ENCODE measurements at places on chromosomes 11 and 22. TPM values are rescaled to one million over a fixed set of nuclear protein-coding genes. Genes with fewer than 3 reads are reported as not detected.

DNA sequence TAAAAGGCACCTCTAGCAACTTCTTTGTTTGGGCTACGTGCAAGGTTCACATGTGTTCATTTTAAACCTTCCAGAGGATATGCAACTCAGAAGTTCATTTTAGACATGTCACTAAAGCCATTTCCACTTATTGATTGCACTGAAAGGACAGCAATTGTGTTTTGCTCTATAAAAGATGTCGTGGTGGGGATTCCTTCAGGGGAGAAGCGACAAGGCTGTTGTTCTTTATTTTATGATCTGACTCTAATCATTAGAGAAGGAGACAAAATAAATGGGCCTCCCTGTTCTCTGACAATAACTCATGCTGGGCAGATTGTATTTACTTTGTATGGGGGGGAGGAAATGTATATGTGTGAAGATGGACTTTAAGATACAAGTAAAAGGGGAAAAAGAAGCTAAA, 370.1 kb upstream of the ARHGAP42 start:
- no peak for DNase-seq

- no peak for DNase-seq
These were observed 752.8 kb downstream of the OPCML start for GRCh38 chr11:132779497-132779896.

DNA sequence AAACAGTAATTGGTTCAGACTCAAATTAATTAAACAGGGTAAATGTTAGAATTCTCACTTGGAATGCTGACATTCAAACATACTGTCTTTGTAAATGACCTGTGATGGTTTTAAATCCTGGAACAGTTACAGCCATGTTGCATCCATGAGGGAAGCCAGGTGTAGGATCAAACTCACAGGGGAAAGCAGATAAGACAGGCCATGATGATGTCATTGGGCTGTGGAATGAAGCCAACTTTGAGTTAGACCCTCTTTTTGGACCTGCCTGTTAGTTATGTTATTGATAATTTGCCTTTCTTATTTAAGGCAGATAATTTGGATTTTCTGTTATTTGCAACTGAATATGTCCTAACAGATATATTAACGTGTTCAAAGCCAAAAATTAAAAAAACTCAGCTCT, 39.3 kb upstream of the ABTB2 start:
- no peak for DNase-seq

DNA sequence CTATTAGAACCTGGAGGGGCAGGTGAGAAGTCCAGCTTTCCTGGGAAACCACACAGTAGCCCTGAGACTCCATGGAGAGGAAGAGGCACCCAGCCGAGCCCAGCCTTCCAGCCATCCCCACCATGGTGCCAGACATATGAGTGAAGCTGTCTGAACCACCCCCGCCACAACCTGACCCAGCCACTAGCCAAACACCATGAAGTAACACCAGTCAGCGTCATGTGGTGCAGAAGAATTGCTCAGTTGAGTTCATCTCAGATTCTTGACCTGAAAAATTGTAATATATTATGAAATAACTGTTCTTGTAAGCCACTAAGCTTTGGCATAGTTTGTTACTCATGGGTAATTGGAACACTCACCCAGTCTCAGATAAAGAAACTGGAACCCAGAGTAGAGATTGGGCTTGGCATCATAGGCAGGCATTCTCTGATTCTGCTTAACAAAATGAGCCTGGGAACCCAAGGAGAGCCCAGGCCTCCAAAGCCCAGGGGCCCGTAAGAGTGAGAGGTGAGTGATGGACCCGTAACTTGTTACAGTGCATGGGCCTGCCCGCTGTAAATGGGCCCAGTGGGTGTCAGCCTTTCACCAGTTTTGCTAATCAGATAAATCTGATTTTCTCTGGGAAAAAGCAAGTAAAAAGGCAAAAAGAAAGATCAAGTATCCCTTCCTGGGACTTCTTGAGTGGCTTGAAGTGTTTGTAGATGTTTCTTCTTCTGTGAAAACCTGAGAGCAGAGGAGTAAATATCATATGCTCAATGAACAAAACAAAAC, 305.5 kb downstream of the DDX10 start:
- no peak for DNase-seq

- peak; percentile 74 for DNase-seq
These were observed 25.7 kb upstream of the CHKA start for GRCh38 chr11:68146704-68147474.

- no peak for DNase-seq
These were observed 25.5 kb upstream of the NNMT start for GRCh38 chr11:114270531-114271270.

- DNase-seq, result no peak
These were observed 40.8 kb upstream of the GAL start for GRCh38 chr11:68643585-68643984.

GRCh38 chr11:1310772-1311468, 1.5 kb upstream of the TOLLIP start:
- no peak for DNase-seq

GRCh38 chr11:80155412-80156017, 714.7 kb upstream of the TENM4 start:
- no peak for DNase-seq

DNA sequence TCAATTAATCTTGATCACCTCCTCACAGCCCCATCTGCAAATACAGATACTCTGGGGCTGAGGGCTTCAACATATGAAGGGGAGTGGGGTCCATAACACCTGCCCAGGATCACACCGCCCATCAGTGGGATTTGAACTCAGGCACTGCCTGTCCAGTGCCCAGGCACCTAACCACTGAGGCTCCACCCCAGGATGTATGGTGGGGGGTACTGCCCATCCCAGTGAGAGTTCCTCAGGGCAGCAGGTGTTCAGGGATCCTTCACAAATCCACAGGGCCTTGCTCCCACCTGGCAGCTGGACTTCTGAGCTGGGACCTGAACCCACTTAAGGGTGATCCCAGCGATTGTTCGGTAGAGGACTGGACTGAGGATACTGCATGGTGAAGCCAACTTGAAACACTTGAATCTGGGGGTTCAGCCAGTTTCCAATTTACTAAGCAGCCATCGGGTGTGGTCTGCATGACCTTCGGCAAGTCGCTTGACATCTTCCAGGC, 33.3 kb downstream of the PRDM11 start:
- no peak for DNase-seq

DNA sequence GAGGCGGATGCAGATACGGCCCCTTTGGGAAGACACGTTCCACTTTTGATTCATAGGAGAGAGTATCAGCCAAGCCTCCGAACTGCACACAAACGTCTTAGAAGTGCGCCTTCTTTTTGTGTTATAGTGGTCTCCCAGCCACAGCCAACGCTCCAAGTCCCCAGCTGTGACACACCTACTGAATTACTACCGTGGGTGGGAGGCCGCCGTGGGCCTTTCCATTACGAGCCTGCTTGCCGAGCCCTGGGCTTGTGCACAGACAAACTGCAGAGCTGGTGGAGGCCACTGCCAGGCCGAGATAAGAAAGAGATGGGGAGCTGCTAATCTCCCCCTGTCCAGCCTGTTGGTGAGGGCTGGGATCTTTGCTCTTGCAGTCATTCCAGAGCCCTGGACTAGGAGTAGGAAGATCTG, 761 bp downstream of the HMBS start:
- DNase-seq, result no peak

DNA sequence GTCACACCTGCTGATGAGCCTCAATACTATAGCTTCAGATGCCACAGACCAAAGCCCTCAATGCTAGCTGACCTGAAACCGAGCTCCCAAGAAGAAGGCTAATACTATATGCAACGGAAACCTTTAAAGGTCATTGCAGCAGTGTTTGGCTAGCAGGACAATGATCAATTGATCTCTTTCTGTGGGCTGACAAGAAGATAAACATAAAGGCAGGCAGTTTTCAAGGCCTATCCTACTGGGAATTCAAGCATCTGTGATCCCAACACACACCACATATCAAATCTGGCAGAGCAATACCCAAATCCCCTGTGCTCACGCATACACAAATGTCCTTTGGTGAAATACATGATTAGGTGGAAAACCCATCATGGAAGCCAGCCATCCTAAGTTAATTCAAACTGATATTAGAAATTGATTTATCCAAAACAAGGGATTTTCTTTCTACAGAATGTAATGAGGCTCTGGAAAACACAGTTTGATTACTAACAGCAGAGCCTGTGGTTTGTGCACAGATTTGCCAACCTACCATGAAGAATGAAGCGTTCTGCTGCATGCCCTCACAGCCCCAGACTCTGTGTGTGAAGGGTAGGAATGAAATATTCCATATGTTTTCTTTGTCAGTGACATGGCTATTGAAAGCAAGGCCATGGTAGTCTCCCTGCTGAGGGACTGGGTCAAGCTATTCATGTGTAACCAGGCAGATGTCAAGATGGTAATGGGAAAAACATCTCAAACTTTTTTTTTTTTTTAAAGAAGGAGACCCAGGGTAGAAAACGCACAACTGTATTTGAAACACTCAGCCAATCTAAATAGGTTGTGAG, 12.2 kb downstream of the LGR4 start:
- no peak for DNase-seq

- no peak for DNase-seq
These were observed 35.9 kb upstream of the P4HA3 start for GRCh38 chr11:74347381-74347780.

DNA sequence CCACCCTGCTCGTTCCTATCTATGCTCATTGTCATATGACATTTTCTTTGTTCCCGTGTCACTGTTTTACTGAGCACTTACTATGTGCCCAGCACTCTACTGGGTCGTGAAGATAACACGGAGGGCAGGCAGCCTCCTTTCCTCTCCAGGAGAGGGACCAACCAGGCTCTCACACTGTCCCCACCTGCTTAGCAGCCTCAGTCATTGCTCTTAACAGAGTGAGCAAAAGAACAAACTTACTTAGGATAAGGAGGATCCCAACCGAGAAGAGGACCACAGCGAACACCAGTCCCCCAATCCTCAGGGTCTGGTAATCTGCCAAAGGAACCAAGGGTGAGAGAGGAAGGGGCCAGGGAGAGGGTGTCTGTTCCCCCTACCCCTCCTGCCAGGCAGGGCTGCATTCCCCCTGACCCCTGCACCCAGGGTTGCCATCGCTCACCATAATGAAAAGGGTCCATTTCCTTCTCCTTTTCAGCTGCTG, 17.0 kb upstream of the FXYD2 start:
- peak; percentile 32 for DNase-seq

- peak; percentile 72 for DNase-seq
These were observed 3.3 kb downstream of the FGF19 start for GRCh38 chr11:69700278-69701140.

SIPA1 gene
- total RNA-seq, result 102 TPM

PITPNM1 gene
- 54.1 TPM for total RNA-seq

OR52D1 gene
- total RNA-seq, result not detected
